ENCODE measurements at places on chromosomes 4 and X. TPM values are rescaled to one million over a fixed set of nuclear protein-coding genes. Genes with fewer than 3 reads are reported as not detected.

CORIN gene
- total RNA-seq, result 0.50 TPM

CDKL5 gene
- 4.4 TPM for total RNA-seq

MSANTD1 gene
- total RNA-seq, result 1.3 TPM

USP27X gene
- total RNA-seq, result 1.0 TPM

All from colonic mucosa (tissue), 4 donors.